ENCODE measurements at places on chromosomes 12 and 14.
A peak's percentile ranks its signal among the peaks of the same experiment; 100 is the strongest.

GRCh38 chr14:75824318-75824717 is 157.5 kb downstream of the TGFB3 start:
- DNase-seq, result no peak

GRCh38 chr12:81991868-81992267 is 232.7 kb upstream of the PPFIA2 start:
- no peak for DNase-seq

DNA sequence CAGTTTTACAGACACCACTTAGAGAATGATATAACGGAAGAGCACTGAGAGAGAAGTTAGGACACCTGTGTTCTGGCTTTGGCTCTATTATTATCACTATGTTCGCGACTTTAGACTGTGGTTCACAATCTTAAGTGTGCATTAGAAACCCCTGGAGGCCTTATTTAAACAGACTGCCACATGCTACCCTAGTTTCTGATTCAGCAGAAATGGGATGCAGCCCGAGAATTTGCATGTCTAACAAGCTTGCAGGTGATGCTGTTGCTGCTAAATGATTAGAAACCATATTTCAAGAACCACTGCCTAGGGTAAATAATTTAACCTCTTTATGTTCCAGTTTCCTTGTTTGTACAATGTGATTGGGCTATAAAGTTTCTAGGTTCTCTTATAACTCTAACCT is 3.6 kb upstream of the RAD51AP1 start:
- no peak for DNase-seq

DNA sequence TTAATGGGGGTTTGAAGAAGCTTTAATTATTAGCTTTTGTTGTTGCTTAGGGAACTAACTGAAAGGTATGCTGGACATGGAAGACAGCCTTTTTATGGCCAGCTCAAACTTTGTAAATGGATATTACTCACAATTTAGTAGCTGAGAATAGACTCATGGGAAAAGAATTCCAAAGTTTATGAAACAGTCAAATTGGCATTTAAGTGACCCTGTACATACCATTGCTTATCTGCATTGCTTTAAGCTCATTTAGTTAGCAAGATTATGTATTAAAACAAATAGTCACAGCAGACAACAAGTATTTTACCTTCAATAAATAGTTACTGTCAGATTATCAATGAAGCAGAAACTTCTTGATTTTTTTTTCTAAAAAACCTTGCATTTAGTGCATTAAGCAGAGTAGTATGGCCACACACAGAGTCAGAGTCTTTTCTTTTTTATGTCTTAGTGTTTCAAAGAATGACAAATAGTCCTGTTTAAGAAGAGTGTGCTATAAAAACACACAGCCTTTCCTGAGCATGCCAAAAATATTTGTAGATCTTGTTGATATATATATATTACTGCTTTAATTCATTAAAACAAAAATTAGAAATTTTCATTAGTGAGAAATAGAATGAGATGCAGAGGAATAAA is 102.2 kb downstream of the TTC6 start:
- peak; percentile 67 for DNase-seq

GRCh38 chr12:128606051-128606450 is 217.7 kb downstream of the SLC15A4 start:
- DNase-seq, result no peak

DNA sequence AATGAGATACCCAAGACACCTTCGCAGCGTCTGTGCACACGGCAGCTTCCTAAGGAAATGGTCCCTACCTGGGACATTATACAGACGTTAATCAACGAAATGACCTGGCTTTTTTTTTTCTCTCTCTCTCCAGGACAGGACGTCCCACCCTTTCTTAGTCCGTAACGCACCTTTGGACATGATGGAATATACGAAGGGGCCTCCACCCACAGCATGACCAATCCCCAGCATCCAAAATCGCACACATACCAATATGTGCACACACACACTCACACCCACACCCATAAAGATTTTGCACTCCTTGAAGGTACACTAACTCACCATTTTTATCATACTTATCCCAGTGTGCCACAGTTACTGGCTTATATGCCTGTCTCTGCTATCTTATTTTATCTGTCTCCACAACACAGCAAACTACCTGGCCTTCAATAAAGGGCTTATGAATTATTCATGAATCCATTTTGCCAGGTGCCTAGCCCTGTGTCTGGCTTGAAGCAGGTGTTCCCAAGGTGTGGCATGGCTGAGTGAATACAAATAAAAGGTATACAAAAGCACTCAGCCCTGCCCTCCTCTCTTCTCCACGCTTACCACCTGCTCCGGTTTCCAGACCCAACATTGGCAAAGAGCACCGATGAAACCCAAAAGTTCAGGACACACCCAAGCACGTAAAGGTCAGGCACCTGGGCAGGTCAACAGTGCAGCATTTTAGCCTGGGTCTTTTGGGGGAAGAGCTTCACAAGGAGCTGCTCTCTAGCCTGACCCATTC is 2.2 kb downstream of the SCNN1A start:
- no peak for DNase-seq

- DNase-seq, result no peak
These were observed 37.4 kb downstream of the RASSF8 start for GRCh38 chr12:25995906-25996305.

DNA sequence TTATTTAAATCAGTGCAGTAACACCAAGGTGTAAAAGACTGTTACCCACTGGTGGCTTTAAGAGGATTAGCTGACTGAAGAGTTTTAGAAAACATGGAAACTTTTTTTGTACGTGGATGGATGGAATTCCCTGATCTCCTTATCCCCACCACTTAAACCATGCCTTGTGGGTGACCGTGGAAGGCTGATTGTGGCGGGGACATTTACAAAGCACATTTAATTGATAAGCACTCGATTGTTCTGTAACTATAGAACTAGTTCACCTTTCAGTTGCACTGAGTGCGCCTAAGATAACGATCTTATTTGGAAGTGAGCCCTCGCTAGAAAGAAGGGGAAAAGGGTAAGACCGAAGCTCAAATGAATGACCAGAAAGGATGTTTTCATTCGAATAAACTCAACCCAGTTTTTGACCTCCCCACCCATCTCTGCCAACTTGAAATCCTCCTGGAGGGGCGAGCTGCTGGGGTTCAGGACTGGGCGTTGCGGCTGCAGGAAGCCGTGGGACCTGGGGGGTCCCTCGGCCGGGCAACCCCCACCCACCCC is 688 bp upstream of the RASSF3 start:
- no peak for DNase-seq

GRCh38 chr14:100538351-100539002 is 48.7 kb downstream of the BEGAIN start:
- no peak for DNase-seq

DNA sequence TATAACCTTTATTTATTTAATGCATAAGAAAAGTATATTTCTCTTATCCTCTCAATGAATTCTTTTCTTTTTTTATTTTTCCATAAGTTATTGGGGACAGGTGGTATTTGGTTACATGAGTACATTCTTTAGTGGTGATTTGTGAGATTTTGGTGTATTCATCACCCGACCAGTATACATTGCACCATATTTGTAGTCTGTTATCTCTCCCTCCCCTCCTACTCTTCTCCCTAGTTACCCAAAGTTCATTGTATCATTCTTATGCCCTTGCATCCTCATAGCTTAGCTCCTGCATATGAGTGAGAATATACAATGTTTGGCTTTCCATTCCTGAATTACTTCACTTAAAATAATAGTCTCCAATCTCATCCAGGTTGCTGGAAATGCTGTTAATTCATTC is 1900.0 kb upstream of the SEL1L start:
- DNase-seq, result peak; percentile 13

DNA sequence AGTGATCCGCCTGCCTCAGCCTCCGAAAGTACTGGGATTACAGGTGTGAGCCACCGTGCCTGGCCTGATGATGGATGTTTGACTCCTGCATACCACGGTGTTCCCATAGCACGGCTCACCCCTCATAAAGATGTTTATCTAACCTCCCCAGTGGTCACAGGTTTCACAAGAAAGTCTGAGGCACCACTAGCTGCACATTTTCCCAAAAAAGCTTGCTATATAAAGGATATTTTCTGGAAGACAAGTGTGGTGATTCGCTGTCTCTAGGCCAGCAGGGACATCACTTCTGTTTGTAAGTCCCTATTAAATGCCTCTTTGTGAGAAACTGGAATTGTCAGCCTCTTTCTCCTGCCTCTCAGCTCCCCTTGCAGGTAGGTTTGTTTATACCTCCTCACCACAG is 18.3 kb downstream of the PLEK2 start:
- no peak for DNase-seq

DNA sequence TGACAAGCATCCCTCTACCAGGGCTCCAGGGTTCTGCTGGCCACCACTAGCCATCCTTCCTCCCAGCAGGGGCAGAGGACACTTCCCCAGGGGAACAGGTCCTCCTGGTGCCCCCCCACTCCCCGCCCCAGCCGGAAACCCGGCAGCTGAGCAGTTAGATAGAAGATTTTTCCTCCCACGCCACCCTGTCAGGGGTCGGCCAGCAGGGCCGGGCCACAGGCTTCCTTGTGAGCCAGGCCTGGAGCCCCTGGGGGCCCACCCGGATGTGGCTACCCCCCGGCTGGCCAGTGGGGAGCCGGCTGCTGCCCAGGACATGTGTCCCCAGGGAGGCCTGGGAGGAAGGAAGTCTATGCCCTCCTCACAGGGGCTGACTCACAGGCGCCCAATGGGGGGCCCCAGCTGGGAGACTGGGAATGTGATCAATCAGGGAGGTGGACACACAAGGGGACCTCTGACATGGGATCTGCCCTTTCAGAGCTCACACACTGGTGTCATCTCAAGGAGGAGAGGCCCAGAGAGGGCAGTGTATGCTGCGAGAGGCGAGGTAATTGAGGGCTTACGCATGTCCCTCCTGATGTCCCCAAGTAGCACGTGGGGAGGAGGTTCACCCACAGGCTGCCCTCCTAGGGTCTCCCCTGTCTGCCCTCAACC is 4.2 kb downstream of the SH2B3 start:
- DNase-seq, result no peak

DNA sequence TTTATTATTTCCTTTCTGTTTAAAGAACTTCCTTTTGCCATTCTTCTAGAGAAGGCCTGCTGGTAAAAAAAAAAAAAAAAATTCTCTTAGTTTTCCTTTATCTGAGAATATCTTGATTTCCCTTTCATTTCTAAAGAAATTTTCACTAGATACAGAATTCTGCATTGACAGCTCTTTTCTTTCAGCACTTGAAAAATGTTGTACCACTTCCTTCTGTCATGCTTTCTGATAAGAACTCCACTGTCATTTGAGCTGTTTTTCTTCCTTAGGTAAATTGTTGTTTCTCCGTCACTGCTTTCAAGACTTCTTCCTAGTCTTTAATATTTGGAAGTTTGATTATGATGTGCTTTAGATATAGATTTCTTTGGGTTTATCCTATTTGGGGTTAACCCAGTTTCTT is 113.6 kb upstream of the BTG1 start:
- no peak for DNase-seq

DNA sequence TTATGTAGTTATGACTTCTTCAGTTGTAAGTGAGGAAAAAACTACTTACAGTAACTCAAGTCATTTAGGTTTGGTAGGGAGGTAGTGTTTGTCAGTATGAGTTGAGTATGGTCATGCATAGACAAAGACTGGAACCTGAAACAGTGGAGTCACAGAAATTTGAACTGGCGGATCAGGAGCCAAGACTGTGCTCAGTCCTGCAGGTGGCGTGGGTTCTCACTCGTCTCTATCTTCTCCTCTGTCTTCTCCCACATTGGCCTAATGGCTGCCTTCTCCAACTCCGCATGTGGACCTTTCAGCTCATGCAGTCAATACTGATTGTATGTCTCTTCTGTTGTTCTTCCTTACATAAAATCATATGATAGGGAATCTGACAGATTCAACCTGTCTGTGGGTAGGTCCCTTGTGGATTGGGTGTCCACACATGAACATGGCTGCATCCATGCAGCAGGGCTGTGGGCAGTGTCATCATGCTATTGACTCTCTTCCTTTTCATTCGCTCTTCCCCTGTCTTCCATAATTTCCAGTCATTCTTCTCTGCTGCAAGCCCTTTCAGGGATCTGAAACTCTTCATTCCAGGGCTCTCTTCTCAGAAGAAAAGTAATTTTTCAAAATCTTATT is 78.8 kb upstream of the NEDD1 start:
- no peak for DNase-seq

- no peak for DNase-seq
These were observed 12.5 kb downstream of the TAMALIN start for GRCh38 chr12:52019113-52019770.

GRCh38 chr14:35333264-35333730 is 41.1 kb downstream of the PSMA6 start:
- no peak for DNase-seq

DNA sequence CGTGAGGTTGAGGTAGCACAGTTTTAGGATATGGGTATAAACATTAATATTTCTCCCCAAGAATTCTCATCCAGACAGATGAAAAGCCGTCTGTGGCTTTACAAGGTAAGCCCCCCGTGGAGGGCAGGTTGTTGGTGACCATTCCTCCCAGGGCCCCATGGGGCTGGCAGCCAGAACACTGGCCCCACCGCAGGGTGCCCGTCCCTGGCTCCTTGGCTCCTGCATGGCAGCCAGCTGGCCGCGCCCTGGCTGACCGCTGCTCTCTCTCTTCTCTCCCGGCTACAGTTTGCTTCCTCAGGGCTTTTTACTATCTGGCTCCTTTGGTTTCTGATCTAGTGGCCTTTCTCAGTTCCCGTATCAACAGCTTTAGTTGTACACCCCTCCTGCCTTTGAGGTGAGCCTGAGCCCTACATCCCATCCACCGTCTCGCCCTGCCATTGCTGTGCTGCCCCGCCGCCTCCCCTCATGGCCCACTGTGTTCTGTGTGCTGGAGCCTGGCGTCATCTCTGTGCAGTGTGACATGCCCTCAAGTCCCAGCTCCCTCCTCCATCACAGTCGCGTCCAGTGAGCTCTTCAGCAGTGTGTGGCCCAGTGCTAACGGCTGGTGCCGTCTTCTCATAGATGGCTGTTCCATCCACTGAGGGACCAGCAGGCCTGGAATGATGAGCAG is 25.8 kb downstream of the RAB35 start:
- no peak for DNase-seq

GRCh38 chr12:132956011-132956788 is at the start of gene ZNF605:
TSS of gene ZNF605 (minus strand) at chr12:132956306. CDS start at chr12:132945635, 10,671 bp downstream.
- DNase-seq, result peak; percentile 55

- no peak for DNase-seq
These were observed at the start of gene AGAP2 for GRCh38 chr12:57738661-57739237. TSS of gene AGAP2 (minus strand) at chr12:57738742. CDS start at chr12:57738246, 496 bp downstream.

DNA sequence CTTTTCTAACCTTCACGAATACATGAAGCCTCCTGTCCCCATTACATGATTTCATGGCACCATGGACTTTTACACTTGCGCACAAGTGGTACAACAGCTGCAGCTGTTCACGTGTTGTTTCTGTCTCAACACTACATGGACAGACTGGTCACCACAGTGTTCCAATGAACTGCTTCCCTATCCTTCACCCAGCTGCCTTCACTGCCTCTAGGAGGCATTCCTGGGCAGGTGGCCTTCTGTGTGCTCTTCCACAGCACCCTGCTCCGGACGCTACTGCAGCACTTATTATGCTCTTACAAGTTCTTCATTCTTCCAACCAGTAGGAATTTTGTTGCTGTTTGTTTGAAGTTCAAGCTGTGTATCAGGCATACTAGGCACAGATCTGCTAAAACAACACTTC is 1.5 kb downstream of the MTERF2 start:
- no peak for DNase-seq

- no peak for DNase-seq
These were observed 29.9 kb upstream of the BCDIN3D start for GRCh38 chr12:49872781-49873181.

GRCh38 chr14:105709281-105710118 is 183.1 kb downstream of the TMEM121 start:
- DNase-seq, result no peak
